AG04449 (cell line): ENCODE measurements at places on chromosomes 3 and 15.

DNA sequence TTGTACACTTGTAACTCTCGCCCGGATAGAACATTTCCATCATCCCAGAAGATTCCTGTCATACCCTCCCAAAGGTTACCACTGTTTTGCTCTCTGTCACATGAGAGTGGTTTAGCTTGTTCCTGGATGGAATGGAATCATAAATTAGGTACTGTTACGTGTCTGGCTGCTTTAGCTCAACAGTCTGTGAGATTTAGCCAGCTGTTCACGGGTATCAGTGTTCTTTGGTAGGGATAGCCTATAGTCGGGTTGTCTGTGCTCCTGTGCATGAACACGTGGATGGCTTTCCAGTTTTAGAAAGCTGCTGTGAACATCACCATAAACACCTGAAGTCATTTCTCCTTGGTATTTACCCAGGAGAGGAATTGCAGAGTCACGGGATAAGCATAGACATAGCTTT is 58.2 kb upstream of the NR2C2 start:
- no peak for DNase-seq

- DNase-seq, result no peak
These were observed 42.1 kb downstream of the ZBTB38 start for GRCh38 chr3:141410408-141410807.

DNA sequence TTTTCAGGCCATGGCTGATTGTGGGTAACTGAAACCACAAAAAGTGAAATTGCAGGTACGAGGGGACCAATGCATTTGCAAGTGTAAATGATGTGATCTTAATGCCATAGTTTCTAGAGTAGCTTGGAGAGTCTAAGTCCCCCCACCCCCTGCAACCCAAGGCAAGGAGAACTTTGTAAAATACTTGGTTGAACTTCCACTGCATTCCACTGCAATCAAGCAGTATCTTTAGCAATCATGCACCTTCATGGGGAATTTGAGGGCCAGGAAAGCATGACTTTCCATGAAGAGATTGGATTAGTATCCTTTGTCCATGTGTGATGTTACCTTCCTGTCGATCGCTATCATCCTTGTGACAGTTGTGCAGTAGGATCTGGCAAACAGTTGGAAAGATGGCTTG is 11.4 kb upstream of the CYP8B1 start:
- no peak for DNase-seq

GRCh38 chr3:10548992-10549391 is 43.6 kb upstream of the ATP2B2 start:
- no peak for DNase-seq
